RKO (cell line): ENCODE measurements at places on chromosomes 4 and X.

DNA sequence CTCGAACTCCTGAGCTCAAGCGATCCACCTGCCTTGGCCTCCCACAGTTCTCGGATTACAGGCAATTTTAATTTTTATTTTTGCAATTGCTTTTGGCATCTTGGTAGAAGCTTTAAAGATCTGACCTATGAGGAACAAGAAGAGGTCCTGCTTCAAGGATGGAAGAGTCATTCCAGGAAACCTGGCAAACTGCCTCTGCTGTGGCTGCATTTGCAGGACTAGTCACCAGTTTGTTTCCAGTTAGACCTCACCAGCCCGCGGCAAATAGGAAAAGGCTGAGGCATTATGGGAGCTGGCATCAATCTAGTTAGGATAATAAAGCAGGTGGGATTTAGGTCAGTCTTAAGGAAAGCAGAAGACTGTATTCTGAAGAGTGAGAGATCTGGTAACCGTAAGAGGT is 51.9 kb upstream of the LAS1L start:
- no peak for DNase-seq

DNA sequence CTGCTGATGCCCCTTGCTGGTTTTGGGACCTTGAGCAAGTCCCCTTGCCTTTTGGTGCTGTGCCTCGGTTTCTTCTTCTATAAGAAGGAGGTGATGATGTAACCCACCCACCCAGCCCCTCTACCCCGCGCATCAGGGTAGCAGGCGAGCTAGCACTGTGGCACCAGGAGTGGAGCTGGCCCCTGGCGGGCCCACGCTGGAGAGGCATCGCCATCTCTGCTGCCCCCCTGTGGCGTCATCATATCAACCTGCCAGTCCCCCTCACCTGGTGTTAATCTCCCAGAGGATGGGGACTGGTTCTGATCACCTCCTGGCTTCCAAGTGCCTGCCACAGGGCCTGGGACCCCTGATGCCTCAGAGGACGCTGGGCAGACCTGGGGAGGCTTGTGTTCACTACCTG is 6.3 kb upstream of the SORCS2 start:
- no peak for DNase-seq

DNA sequence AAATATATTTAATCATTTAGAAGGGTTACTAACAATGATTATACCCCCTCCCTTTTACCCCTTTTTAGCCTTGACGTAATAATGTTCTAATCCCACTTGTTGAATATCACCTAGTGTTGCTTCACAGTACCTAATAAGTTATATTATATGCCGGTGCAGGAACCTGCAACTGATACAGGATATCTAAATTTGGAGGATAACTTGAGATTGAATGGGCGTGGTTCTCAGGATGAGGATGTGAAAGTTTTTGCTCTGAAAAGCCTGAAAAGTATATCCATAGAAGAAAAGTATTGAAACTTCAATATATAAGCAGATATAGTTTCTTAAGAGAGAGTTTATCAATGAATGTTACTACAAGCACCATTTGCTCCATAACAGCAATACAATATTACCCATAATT is 59.8 kb downstream of the ZNF711 start:
- DNase-seq, result no peak

GRCh38 chr4:16263056-16263455 is 36.8 kb upstream of the TAPT1 start:
- no peak for DNase-seq

DNA sequence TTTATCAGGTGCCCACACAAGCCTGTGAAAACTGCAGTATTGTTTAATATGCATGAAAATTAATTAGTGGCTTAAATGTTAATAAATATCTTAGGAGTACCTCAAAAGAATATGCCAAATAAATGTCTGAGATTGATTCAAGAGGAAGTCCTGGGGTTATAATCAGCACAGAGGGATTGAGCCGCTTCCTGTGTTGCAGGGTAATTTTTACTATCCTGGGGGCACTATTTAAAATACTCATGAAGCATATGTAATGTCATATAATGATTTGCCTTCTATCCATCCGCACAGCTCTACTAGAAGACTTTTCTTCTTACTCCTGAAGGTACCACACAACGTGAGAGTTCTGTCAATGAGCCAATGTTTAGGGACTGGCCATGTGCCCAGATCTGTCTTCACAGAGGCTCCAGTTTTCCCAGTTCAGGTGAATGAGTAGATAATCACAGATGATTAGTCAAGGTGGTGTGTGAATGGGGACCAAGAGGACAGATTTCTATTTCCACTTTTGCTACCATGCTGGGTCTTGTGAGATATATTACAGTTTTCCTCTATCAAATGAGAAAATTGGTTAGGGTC is 233.3 kb downstream of the USP46 start:
- no peak for DNase-seq

- peak; percentile 97 for DNase-seq
Measured at GRCh38 chr4:73704314-73705055, 35.9 kb upstream of the CXCL8 start.

GRCh38 chr4:108622022-108622421 is 1.6 kb downstream of the RPL34 start:
- peak; percentile 22 for DNase-seq
